T-helper 9 cell (primary cell): ENCODE measurements at places on chromosomes 11 and 22.

DNA sequence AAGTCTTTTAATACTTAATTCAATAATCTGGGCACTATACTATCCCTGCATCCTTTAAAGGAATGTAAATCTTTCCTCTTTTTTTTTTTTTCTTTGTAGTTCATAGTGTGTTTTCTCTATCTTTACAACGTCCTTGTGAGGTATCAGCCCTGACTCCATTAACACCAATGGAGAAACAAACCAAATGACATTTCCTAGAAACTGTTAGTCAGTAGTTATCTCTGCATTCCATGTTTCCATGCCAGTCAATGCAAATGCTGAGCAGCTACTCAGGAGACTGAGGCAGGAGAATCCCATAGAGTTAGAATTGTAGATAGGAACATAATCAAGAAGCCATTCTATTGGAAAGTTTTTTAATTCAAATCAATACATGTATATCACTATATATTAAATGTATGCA is 182.2 kb downstream of the ARHGAP42 start:
- DNase-seq: no peak

GRCh38 chr11:62033191-62034035 is 66.0 kb upstream of the FTH1 start:
- DNase-seq: no peak

GRCh38 chr22:17958166-17958565 is 66.2 kb downstream of the MICAL3 start:
- DNase-seq: no peak

DNA sequence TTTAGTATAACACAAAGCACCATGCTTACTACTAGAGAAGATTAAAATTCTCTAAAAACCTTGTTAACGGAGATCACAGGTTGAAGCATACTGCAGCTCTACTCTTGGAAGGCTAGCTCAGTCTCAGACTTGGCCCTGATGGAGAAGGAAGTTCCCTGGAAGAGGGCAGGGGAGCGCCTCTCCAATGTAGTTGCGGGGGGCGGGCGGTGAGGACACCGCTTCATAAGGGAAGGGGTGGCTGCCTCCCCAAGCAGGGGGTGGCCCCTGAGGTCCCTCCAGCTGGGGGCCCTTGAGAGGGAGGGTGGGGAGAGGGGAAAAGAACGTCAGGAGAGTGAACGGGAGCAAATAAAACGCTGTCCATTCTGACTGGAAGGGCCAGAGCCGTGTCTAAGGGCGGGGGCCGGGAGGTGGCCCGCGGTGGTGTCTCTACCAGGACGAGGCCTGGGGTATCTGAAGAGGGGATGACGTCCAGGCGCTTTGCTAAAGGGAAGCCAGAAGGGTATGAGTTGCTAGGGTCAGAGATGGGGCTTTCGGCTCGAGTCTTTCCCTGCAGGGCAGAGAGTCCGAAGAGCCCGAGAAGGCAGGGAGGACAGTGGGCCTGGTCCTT is 553 bp upstream of the USP47 start:
- DNase-seq: no peak

GRCh38 chr11:47415949-47416472 is 7.6 kb downstream of the SLC39A13 start:
- DNase-seq: no peak

DNA sequence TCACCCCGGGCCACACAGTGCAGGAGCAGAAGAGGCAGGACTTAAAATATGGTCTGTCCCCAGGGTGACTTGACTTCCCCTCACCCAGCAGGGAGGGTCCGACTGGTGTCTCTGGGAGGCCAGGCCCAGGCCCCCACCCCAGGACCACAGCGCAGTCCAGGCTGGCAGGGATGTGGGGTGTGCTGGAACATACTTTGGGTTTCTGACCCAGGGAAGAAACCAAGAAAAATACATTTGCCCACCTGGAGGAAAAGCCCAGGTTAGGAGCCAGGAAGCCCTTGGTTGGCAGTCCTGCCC is 5.2 kb downstream of the C1QTNF6 start:
- no peak for DNase-seq

- no peak for DNase-seq
Measured at GRCh38 chr11:3152471-3153110, 12.5 kb downstream of the OSBPL5 start.

- DNase-seq: no peak
Measured at GRCh38 chr11:85627332-85627997, at the start of gene DLG2. Gene DLG2 (minus strand): TSS chr11:85627344.

- DNase-seq: no peak
Measured at GRCh38 chr11:109695696-109696095, 273.7 kb downstream of the C11orf87 start.

DNA sequence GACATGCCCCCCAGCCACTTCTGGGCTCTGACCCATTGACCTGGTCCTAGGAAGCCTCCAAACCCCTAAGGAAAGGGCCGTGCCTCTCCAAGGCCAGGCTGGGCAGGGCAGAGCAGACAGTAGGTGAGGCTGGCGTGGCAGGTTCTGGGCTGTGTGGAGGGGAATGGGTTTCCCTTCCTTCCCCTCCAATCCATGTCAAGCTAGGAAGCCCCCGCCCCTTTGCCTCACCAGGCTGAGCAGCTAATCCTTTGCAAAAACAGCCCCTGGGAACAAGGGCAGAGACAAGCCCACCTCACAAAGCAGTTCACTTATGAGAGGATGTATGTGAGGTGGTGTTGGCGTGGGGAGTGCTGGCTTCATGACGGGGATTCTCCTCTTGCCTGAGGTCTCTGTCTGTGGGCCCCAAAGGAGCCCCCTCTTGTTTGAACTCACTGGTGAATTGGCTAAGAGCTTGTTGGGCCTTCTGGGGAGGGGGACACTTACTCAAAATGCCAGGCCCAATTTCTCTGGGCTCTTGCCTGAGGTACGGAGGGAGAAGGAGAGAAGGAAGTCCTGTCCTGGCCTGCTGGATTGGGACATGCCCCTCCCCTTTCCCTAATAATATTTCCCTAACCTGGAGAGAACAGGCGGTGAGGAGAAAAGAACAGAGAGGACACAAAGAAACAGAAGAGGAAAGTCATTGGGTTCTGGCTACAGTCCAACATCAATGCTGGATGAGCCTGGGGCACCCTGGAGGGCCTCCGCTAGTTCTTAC is 1.6 kb upstream of the TRIM29 start:
- DNase-seq: no peak

DNA sequence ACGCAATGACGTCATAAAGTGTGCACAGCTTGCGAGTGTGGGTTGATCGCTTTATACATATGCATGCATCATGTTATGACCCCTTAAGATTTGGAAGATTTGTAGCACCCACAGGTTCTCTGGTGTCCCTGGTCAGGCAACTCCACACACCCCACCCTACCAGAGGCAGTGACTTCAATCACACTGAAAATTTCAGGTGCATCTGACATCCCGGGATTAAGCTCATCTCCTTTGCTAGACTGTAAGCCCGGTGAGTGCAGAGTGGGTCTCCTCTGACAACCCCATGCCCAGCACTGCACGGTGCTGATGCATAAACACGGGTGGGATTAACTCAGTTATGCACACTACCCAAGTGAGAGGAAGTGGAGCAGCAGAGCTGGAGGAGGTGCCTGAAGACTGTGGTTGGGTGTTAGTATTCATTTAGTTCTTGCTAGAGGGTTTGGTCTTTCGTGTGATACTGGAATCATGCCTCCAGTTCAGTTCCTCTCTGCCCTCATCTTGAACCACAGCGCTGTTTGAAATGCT is 6.5 kb downstream of the ARSA start:
- peak; percentile 23 for DNase-seq

- DNase-seq: no peak
Measured at GRCh38 chr11:106309070-106309684, 231.7 kb downstream of the AASDHPPT start.

GRCh38 chr11:114281388-114281956 is 14.7 kb upstream of the NNMT start:
- DNase-seq: no peak

GRCh38 chr11:1946812-1947484 is at the start of gene MRPL23:
Gene MRPL23 (plus strand): TSS chr11:1947332. CDS start chr11:1947363, 31 bp downstream.
- no peak for DNase-seq

DNA sequence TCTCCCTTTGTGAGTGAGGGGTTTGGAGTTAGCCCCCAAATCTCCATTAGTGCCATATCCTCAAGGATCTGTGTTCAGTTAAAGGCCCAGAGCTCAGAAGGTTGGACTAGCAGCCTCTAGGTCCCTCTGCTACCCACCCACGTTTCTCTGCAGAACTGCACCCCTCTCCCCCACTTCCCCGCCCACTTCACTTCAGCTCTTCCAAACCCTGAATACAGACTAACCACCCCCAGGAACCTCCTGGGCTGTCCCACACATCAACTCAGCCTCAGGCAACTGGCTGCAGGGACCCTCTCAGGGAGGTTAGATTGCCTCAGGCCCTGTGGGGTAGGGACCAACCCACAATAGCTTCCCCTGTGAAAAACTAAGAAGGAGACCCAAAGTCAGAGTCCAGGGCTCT is 840 bp downstream of the VPREB3 start:
- DNase-seq: no peak

GRCh38 chr22:43616645-43617044 is 195.5 kb downstream of the EFCAB6 start:
- DNase-seq: no peak

DNA sequence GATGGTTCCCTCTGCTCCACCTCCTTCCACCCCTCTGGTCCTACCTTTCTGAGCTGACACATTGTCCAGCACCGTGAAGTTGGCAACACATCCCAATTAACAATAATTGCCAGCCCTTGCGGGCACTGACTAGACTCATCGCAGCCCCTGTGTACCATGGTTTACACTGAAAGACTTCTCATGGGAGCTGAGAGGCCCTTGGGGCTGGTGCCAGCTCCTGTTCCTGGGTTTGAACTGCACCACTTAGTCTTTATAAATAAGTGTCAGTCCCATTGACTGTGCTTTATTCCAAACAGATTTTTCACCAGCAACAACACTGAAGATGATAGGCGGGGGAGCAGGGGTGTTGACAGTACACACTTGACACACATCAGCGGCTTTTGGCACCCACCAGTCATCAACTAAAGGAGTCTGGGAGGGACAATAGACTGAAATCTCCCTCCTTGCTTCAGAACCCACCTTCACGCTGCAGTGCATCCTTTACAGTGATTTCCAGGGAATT is 447.3 kb downstream of the NTM start:
- DNase-seq: no peak

DNA sequence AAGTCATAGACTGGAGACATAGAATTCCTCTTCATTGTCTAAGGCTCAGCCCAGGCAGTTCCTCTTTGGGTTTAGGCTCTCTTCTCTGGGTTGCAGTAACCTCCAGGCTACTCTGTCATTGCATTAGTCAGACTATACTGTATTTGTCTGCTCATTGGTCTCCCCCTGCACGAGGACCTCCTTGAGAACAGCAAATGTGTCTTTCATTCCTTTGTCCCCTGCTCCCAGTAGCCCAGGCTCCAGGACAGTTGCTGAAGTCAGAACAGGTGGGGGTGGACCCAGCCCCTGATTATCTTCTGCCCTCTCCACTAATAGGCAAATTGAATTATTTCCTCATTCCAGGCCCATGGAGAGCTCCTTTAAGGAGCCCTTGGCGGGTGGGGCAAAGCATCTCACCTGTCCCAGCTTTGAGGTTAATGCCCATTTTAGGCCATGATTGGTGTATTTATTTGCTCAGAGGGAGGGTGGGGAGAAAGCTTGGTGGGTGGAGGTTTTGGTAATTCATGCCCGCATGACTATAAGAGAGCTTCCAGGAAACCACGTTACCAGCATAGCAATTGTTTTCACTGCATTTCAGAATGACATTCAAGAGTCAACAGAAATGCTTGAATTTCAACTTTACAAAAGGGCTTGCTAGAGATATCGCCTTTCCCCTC is 40.9 kb downstream of the NAV2 start:
- no peak for DNase-seq

DNA sequence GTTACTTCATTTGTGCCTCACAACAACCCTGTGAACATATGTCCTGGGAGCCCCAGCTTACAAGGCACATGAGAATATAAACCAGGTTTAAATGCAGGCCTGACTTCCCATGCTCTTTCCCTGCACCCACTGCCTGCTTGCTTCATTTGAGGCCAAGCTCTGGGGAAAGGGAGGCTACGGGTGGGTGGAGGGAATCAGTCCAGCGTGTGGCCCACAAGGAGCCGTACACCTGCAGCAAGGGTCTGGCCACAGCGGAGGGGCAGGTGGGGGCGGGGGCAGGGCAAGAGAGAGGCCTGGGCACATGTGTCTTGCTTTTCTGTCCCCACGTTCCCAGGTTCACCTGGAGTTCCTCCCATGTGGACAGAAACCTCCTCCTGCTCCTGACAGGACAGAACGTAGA is 26.2 kb downstream of the FAM83F start:
- DNase-seq: no peak

DNA sequence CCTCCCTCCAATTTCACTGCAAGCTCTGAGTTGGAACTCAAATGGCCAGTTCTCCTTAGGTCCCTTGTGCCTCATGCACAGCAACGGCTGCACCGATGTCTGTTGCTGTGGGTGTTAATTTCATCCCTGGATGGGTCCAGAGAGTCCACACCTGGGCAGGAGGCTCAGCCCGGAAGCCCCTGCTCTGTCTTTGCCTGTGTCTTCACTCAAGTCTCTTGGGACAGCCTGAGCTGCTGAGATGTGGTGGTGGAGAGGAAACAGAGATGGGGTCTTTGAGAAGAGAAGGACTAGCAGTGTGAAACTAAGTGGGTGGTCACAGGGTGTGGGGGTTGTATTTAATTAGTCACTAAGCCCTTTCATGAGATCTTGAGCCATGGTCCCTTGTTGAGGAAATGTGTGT is 109.3 kb downstream of the NECTIN1 start:
- no peak for DNase-seq

DNA sequence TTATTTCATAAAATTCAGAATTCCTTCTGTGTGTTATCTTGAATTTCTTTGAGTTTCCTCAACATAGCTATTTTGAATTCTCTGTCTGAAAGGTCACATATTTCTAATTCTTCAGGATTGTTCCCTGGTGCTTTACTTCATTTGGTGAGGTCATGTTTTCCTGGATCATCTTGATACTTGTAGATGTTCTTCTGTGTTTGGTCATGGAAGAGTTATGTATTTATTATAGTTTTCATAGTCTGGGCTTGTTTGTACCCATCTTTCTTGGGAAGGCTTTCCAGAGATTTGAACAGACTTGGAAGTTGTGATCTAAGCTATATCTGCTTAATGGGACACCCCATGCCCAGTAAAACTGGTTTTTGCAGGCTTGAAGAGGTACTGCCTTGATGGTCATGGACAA is 149.6 kb downstream of the METTL15 start:
- no peak for DNase-seq

GRCh38 chr11:15818132-15818842 is 538.1 kb downstream of the SOX6 start:
- DNase-seq: no peak

GRCh38 chr11:123590296-123590912 is 64.0 kb downstream of the SCN3B start:
- no peak for DNase-seq

- DNase-seq: no peak
Measured at GRCh38 chr11:44963136-44963535, 12.5 kb upstream of the TP53I11 start.
